CD4-positive, alpha-beta T cell treated with Interleukin-10 for 1 hour (primary cell): ENCODE measurements at places on chromosomes 5 and 9.
A peak's percentile ranks its signal among the peaks of the same experiment; 100 is the strongest.

GRCh38 chr5:107704681-107705401 lies 34.1 kb upstream of the EFNA5 start:
- DNase-seq = no peak

DNA sequence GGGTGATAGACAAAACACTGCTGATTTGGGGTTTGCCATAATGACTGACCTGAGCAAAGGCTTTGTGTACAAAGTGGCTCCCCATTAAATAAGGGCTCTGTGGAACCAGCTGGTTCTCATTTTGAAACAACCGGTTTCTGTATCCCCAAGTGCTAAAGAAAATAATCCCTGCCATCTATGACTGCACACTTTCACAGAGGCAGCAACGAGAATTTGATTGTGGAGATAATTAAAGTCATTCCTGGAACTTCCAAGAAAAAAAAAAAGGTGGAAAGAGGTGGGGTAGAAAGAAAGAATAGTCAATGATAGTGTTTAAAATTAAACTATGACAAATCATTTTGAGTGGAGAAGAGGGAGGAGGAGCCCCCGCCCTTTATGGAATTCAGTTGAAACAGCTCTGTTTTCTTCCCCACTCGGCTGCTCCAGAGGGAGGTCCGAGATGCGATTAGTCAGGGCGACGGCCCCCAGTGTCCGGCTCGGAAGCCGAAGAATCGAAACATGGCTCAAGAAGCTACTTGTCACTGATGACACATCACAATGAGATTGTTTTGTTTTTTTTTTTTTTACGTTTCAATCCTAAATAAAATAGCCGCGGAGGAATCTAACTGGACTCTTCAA lies 38.4 kb downstream of the EBF1 start:
- DNase-seq = no peak

DNA sequence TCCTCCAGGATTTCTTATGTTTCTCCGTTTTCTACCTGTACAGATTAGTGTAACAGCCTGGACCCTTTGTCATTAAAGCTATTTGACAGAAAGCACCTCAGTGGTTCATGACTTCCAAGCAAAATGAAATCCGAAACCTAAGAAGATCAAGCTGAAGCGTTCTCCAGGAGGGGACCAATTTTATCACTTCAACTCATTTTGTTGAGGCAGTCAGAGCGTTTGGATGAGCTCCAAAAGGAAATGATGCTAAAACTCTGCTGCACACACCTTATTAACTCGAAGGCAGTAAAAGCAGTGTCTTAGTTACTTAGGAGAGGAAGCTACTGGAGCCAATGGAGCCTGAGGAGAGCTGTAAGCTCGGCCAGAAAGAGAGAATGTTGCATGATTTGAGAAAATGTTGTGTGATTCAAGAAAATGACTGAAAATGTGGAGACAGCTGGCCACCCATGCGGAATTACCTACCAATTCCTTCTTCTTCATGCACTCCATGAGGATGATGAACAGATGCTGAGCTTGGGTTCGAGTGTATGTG lies 346.7 kb upstream of the KLF9 start:
- DNase-seq = no peak

GRCh38 chr5:141800617-141801016 lies 77.6 kb downstream of the PCDH1 start:
- no peak for DNase-seq

GRCh38 chr9:99660191-99660636 lies 161.5 kb upstream of the NR4A3 start:
- peak; percentile 12 for DNase-seq

DNA sequence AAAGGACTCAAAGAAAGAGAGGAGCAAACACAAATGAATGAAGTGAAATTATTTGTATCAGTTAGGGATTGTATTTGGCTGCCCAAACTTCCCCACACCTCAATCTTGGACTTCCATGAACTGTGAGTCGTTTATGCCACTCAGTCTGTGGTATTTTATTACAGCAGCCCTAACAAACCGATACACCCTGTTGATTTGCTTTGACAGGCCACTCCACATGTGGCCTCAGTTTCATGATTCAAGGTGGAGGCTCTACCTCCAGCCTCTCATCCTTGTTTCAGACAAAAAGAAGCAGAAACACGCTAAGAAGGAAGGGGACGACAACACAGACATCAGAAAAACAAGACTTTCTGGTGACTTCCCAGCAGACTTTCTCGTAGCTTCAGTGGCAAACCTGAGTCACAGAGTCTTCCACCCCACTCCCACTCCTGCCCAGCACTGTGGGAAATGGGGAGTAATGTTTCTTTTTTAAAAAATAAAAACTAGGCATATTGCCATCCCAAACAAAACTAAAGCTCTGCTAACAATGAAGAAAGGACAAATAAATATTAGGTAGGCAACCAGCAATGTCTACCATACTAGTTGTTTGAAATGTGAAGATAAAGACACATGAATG lies 52.2 kb upstream of the ABCA1 start:
- DNase-seq = no peak

- no peak for DNase-seq
These were observed 417.8 kb downstream of the TMEM161B start for GRCh38 chr5:87850843-87851242.

- no peak for DNase-seq
These were observed 134.0 kb downstream of the SNX18 start for GRCh38 chr5:54651482-54652076.

DNA sequence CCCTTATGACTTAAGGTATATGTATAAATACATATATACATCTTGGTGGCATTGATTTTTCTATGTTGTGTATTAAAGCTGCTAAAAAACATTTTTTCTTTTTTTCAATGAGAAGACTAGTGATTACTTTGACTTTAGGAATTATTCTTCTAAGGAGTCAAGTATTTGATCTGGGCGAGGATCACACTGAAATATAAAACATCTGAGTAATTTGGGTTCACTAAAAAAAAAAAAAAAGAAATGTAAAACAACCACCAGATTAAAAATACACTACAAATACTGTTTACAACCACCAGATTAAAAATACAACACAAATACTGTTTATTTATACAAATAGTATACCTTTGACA lies 9.0 kb downstream of the UBAP1 start:
- no peak for DNase-seq

GRCh38 chr5:170235876-170236864 lies 3.4 kb downstream of the C5orf58 start:
- DNase-seq = no peak

DNA sequence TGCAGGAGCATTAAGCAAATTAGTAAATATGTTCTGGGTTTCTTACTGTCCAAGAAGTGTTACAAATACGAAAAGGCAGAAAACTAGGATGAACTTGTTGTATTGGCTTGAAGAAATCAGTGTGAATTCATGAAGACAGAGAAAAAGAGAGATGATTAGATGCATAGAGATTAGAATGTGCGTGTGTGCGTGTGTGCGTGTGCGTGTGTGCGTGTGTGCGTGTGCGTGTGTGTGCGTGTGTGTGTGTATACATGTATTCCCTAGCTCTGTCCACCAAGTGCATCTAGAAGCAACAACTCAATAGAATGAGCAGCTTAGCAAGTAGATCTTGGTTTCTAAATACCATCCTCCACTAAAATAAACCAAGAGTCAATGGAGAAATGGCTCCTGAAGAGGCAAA lies 41.5 kb downstream of the SMIM23 start:
- DNase-seq = no peak

DNA sequence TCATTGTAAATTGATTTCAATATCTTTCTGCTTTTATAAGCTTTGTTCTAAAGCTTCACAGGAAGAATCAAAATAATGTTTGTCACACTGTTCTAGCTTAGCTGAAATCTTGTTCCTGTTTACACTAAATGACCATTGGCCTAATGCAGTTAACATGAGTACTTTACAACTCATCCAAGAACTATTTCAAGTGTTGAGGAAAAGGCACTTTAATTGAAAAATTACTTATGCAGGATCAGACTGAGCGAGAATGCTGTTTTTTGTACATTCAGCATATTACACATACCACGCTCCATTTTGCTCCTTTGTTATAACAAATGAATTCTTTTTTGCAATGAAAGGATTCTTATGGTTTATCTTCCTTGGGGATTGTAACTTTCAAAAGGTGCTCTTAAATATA lies 22.4 kb upstream of the SMIM15 start:
- DNase-seq = no peak

DNA sequence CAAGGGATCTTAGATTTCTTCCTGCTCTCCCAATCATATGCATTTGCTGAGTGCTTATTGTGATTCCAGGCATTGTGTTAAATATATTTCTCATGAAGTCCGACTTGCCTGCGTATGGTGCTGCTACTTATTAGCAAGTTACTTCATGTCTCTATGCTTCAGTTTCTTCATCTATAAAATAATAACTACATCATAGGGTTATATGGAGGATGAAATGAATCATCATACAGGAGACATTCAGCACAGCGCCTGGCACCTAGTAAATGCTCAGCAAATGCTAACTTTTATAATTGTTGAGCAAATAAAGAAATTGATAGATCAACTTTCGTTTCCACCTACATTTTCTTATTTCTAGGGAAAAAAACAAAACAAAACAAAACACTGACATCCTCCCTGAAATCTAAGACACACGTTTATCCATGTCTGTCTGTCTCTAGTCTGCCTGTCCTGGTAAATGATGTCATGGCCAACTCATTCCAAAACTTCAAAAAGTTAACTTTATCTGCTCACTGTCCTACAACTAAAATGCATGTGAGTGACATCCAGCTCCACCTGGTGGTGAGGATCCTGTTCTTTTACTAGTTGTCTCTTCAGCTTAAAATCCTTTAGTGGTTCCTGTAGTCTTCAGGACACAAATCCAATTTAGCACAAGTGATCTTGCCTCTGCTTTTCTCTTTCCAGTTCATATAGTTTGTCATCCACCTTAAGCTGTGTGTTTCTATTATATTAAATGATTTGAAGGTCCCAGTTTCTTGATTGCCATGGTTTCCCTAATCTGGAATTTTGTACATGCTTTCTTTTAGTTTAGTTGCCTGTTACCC lies 27.7 kb downstream of the PPP3R2 start:
- peak; percentile 44 for DNase-seq

GRCh38 chr9:15308511-15308910 lies 1.5 kb upstream of the TTC39B start:
- DNase-seq = no peak

- no peak for DNase-seq
These were observed 11.6 kb upstream of the CEL start for GRCh38 chr9:133050142-133050541.

GRCh38 chr5:138637256-138637655 lies 62.1 kb upstream of the HSPA9 start:
- DNase-seq = no peak

GRCh38 chr5:170541146-170541769 lies 37.4 kb downstream of the KCNIP1 start:
- no peak for DNase-seq

GRCh38 chr5:157669701-157670097 lies 1.6 kb upstream of the C5orf52 start:
- DNase-seq = no peak

- no peak for DNase-seq
These were observed 63.5 kb downstream of the C9orf50 start for GRCh38 chr9:129557192-129558036.

- no peak for DNase-seq
These were observed 3.9 kb downstream of the GABRA1 start for GRCh38 chr5:161851691-161852299.

DNA sequence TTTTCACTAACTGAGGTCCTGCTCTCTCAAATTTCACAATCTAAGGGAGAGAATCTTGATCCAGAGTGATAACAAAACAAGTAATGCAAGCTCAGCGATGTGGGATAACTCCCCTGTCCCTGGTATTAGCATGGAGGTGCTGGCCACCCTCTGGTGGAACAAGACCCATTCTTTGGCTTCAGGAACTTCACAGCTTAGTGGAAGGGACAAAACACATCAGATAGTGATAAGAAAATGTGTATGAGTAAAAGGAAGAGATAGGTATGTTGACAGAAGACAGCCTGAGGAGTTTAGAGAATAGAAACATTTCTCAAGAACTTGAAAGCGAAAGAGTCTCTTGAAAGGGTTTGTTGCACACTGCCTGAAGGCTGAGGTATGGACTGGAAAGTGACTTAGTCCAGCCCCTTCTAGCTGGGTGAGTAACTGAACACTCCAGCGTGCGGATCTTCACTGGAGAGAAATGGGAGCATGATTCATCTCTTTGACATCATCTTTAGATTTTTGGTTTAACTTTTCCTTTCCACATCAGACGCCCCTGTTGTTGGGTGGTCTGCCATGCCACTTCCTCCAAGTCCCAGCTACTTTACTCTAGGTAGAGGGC lies 25.4 kb upstream of the ZSWIM6 start:
- no peak for DNase-seq

DNA sequence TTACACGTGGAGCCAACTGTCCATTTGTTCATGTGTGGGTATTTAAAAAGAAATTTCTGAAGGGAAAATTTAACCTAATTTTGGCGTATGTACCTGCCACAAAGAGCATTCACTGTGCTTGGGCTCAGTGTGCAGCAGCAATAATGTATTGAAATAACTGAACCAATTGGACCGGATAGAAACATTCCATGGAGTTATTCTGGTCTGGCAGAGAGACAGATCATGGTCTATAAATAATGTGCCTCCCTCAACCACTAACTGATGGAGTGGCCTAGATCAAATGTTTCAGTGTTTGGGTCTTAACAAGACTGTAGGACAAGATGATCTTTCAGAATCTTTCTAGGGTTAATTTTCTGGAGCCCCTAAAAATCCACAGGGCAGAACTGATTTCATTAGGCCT lies 469.7 kb downstream of the PRELID2 start:
- DNase-seq = no peak

DNA sequence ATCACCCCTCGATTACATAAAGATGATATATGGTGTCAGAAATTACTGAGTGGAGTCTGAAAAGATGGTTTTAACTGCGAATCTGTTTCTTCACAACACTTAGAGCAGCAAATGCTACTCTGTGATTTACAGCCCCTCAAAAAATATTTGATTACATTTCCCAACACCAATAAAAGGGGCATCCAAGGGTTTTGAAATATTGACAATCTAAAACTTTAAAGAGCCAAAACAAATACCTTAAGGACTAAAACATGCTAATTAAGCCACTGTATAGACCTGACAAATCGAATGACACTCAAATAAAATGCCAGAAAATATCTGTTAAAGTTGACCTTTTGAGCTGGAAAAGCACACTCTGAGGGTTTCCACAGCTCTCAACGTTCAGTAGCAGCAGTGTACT lies 73.2 kb downstream of the ELAVL2 start:
- DNase-seq = no peak

GRCh38 chr5:125564317-125564975 lies 818.0 kb upstream of the ZNF608 start:
- no peak for DNase-seq

DNA sequence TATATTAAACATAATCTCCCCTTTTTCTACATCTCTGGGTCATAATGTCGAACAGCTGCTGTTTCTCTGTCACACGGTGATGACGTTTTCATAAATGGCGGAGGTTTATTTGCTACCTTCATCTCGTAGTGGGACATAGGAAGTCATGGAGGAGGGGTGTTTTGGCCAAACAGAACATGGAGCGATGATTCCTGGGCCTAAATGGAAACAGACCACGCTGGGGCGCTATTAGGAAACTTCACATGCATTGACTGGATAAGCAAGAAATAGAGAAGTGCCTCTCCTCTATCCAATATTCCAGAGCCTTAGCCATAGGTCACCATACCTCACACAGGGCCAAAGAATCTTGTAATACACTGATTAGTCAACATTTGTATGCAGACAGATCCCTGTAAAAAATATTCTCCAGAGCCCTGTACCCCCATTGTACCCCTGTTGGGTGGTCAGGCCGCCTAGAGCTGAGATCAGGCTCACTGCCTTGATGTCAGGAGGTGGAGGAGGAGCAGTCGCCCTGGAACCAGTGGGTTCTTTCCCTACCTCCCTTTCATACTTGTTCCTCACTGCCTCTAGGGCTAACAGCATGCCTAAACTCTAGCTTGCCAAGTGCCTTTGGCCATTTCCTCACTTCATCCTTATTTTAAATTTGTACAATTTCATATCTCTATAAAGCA lies 77.8 kb upstream of the SPIN1 start:
- no peak for DNase-seq

- no peak for DNase-seq
These were observed 220.6 kb upstream of the EDIL3 start for GRCh38 chr5:84605241-84605640.
